Osteocyte (in vitro differentiated cells): ENCODE measurements at places on chromosomes 5 and 9. TPM values are rescaled to one million over a fixed set of nuclear protein-coding genes. Genes with fewer than 3 reads are reported as not detected.

GRCh38 chr5:36908544-36909260 is 32.1 kb downstream of the NIPBL start:
- H3K36me3 ChIP-seq = no peaks in the 10 kb centered on the region
- H3K27me3 ChIP-seq = no peaks in the 10 kb centered on the region
- no peak overlapping the region for H3K27ac ChIP-seq
- H3K4me3 ChIP-seq = no peak overlapping the region
- no peak for DNase-seq
- H3K4me1 ChIP-seq = peaks cover 14% of the 10 kb centered on the region

DNA sequence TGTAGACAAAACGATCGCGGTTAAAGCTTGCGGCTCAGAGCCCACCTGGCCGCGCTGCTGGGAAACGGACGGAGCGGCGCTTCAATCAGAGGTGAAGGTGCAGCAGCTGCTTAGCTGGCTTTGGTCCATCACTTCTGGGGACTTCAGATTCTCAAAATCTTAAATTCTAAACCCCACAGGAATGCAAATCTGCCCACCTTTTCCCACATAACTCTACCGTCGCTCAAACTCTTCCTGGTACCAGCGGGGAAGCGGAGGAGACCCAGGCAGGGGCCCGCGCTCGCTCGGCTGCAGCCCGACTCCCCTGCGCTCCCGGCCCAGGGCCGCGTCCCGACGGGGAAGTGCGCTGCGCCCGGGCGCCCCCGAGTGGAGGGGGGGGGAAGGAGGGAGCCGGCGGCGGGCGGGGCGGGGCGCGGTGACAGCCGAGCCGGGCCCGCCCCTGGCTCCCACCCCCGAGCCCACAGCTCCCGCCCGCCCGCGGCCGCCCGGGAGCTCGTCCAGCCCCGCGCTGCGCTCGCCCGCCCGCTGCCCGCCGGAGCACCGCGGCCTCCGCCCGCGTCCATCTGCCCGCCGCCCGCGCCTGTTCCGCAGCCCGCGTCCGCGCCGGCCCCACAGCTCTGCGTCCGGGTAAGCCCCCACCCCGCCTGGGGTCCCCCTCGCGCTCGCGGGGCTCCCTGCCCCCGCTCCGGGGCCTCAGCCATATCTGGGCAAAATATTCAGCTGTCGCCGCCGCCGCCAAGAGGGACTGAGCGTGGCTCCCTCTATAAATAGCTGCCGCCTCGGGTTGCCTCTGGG is at the start of gene TMOD1:
TMOD1 (plus strand) TSS at position 490 of the 795 bp plus-strand sequence. CDS start 22,523 bp downstream, outside the sequence.
- H3K4me3 ChIP-seq = peak within 1 kb of the TSS; percentile 66
- H3K4me1 ChIP-seq = peaks cover 14% of the 10 kb centered on the region
- peaks cover 4% of the 10 kb centered on the region for H3K36me3 ChIP-seq
- H3K27ac ChIP-seq = no peak within 1 kb of the TSS

DNA sequence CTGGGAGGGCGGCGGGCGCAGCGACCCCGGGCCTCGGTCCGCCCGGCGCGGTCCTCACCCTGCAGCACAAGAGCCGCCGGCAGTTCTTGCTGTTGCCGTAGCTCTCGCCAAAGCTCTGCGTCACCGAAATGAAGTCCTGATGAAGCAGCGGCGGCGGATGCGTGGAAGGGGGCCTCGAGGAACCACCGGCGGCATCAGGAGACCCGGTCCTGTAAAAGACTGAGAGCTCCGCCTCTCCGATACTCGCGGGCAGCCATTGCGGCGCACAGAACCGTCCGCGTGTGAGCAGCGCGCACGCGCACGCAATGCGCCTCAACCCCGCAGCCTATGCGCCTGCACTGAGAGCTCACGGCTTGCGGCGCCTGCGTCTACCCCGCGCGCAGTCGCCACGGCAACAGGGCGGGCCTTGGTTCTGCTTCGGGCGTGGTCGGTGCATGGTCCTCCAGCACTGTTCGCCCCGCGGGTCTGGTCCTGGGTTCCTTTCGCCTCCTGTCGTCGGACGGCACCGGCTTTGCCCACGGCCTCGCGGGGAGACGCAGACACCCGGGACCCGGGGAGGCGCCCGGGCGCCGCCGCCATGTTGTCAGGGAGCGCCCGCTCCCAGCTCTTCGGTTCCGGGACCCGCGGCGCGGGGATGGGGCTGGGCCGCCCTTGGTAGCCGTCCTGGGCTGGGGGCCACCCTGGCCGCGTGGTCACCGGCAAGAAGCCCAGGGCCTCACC is 9.3 kb upstream of the GRIN1 start:
- H3K36me3 ChIP-seq = no peaks in the 10 kb centered on the region
- H3K27me3 ChIP-seq = peaks cover 2% of the 10 kb centered on the region
- peak overlapping the region; percentile 82 for H3K4me3 ChIP-seq
- H3K4me1 ChIP-seq = peaks cover 25% of the 10 kb centered on the region
- H3K27ac ChIP-seq = peak overlapping the region; percentile 73

Gene OR1Q1
- not detected in 2 replicates for total RNA-seq

Gene CHSY3
- 19.7 and 22.0 TPM in 2 replicates for total RNA-seq

DNA sequence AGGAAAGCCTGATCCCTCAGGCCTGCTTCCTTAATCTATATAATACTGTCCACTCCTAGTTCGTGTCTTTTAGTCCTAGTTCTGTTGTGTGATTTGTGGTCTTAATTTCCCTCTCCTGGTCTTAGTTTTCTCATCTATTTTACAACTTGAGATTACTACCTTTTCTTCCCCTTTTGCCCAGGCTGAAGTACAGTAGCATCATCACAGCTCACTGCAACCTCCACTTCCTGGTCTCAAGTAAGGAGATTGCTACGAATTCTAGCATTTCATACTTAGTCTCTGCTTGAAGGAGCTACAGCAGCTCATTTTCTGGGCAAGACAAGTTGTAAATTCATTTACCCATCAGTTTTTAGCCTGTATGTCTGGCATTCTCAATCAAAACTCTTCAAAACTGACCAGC is 5.5 kb downstream of the TRIM32 start:
- H3K4me1 ChIP-seq = peaks cover 86% of the 10 kb centered on the region
- peaks cover 7% of the 10 kb centered on the region for H3K36me3 ChIP-seq
- H3K4me3 ChIP-seq = no peak overlapping the region
- no peak for DNase-seq
- H3K27me3 ChIP-seq = no peaks in the 10 kb centered on the region

Gene NTRK2
- total RNA-seq = 29.4 and 30.9 TPM in 2 replicates

- no peaks in the 10 kb centered on the region for H3K36me3 ChIP-seq
- H3K4me1 ChIP-seq = peaks cover 55% of the 10 kb centered on the region
- no peak for DNase-seq
- H3K27ac ChIP-seq = peak overlapping the region; percentile 17
Observed at GRCh38 chr5:153496835-153497234, 6.4 kb downstream of the GRIA1 start.

- H3K4me1 ChIP-seq = peaks cover 34% of the 10 kb centered on the region
- H3K36me3 ChIP-seq = no peaks in the 10 kb centered on the region
- no peak overlapping the region for H3K4me3 ChIP-seq
- no peaks in the 10 kb centered on the region for H3K27me3 ChIP-seq
- no peak for DNase-seq
- H3K27ac ChIP-seq = peak overlapping the region; percentile 61
Observed at GRCh38 chr5:96562614-96563013, 99.6 kb upstream of the CAST start.

Gene RASEF
- not detected in 2 replicates for total RNA-seq
